ENCODE measurements at places on chromosomes 2 and 18.

DNA sequence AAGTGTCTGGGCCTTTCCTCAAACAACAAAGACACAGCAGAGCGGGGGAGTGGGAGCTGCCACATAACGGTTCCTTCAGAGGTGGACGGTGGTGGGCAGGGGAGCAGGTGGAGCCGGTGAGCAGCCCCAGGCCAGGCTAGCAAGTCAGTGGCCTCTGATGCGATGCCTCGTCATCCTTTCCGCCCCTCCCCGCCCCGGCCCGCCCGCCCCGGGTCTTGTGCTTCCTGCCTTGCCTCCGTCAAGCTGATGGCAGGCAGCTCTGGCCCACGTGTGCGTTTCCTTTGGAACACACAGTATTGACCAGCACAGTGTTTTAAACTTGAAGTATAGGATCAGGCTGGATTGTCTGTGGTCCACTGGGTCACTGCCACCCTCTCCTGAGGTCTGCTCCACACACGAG, 38.9 kb downstream of the PIEZO2 start:
- no peak for DNase-seq

DNA sequence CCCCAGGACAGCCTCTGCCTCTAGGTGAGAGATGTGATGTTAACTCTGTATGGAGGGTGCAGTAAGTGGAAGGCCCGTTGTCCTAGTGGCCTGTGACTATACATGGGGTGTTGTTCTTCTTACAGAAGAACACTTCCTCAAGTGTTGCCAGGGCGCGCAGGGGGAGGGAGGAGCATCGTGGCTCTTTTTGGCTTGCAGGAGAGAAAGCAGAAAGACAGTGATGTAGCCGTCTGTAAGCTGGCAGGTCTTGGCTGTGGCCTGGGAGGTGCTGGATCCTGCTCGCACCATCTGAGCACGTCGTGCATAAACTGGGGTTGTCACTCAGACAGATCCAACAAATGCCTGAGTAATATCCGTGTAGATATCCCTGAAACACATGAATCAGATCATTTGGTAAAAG, 44.3 kb downstream of the ZNF236 start:
- DNase-seq: no peak

DNA sequence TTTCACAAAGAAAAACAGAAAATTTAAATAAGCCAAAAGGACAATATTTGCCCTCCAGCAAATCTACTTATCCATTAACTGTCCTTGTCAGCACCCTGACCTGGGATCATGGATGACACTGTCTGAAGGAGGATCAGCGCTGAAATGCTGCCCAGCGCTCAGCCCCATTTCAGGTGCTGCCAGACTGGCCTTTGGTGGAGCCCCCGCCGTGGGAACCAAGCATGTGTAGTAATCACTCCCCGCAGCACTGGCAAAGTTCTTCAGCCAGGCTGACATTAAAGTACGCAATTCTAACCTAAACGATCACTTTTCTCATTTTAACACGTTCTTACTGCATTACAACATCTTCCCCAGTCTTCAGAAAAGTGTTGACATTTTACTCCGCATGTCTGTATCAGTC, 108.6 kb upstream of the GPC1 start:
- DNase-seq: no peak

DNA sequence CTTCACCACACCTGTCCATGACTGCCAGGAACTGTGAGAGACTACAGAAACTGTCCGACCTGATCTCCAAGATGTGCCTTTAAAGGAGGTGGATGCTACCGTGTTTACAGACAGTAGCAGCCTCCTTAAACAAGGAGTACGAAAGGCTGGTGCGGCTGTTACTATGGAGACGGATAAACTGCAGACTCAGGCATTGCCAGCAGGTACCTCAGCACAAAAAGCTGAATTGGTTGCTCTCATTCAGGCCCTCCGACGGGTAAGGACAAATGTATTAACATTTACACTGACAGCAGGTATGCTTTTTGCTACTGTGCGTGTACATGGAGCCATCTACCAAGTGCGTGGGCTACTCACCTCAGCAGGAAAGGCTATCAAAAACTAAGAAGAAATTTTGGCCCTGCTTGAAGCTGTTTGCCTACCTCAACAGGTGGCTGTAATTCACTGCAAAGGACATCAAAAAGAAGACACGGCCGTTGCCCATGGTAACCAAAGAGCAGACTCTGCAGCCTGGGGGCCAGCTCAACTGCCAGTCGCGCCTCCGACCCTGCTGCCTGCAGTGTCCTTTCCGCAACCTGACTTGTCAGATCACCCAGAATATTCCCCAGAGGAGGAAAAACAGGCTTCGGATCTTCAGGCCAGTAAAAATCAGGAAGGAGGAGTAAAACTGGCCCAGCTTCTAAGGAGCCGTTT, 30.9 kb downstream of the SKA1 start:
- no peak for DNase-seq

DNA sequence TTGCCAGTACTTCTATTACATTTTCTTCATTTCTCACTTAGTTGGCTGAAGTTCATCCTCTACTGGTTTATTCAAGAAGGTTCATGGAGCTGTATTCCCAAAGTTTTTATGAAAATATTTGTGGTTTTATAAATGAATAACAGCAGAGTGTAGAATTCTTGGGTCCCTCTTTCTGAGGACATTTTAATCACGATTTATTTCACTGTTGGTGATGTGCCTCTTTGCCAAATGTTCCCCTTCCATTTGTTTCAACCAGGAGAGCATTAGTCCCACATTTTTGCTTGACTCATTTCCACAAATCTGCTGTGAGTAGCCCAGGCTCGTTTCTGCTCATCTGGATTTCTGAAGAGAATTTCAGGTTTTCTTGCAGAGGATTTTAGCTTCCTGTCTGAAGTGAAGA, 20.8 kb downstream of the COPS7B start:
- no peak for DNase-seq

GRCh38 chr18:3171631-3172030, 48.1 kb downstream of the MYOM1 start:
- no peak for DNase-seq
